ENCODE measurements at places on chromosomes 6 and 20.

DNA sequence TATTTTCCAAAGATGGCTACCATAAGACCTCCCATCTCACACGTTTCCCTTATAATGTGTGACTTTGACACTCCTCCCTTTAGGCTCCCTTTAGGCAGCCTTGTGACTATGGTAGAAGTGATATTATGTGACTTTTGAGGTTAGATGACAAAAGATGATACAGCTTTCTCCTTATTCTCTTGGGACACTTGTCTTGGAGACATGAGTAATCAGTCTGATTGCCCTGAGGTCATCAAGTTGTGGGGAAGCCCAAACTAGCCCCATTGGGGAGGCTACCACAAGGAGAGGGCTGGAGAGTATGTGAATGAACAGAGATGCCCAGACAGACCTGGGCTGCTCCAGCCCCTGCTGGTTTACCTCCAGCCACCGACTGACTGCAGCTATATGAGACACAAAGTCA, 10.6 kb upstream of the DLK2 start:
- DNase-seq: no peak

- no peak for DNase-seq
Observed at GRCh38 chr20:19820555-19821211, 62.6 kb downstream of the RIN2 start.

GRCh38 chr6:118506071-118506638, 41.9 kb upstream of the PLN start:
- DNase-seq: peak; percentile 3

DNA sequence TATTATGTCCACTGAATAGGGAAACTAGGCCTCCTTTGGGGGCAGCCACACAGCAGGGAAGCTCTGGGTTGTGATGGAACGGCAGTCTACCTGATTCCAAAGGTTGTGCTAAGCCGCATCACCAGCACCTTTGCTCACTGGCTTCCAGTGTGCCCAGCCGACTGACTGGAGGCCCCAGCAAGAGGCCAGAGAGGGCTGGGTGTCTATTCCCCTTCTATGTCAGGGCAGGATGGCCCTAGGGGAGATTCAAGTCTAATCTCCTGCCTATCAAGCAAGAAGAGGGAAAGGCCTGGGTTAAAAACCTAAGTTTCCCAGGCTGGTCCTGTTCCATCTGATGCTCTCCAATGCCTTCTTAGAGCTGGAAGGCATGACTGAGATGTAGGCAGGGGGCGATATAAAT, 53.6 kb downstream of the JPH2 start:
- DNase-seq: no peak

GRCh38 chr20:59701236-59701635, 96.9 kb downstream of the PHACTR3 start:
- DNase-seq: no peak

- no peak for DNase-seq
Observed at GRCh38 chr6:2848851-2849250, 7.2 kb upstream of the SERPINB1 start.

DNA sequence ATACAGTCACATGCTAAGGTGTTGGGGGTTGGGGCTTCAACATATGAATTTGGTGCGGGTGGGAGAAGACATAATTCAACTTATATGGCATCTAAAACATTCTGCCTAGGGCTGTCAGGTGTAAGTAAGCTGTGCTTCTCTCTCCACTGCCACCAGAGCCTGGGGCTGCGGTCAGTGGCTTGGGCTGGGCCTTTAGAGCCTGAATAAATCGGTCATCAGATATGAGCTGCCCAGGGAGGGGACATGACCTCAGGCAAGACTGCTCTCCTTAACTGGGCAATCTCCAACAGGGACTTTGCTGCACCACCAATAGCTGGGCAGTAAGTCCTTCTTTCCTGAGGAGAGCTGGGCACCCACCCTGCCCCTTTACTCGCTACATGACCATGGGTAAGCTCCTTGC, 24.9 kb upstream of the SIRPA start:
- no peak for DNase-seq

- no peak for DNase-seq
Observed at GRCh38 chr20:48291896-48292295, 506.6 kb upstream of the SULF2 start.

DNA sequence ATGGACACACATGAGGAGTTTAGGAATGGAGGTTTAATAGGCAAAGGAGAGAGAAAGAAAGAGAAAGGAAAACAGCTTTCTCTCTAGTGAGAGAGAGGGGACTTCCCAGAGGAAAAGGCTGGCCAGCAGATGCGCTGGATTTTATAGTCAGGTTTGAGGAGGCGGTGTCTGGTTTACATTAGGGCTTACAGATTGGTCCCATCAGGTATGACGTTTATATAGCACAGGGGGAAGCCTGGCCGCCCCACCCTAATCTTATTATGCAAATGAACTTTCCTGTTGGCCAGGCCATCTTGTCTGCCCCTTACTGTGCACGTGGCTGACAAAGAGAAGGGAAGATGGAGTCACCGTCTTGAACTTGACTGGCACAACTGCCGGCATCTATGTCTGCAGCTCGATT, 86.6 kb upstream of the QKI start:
- DNase-seq: no peak

Data from muscle of back (tissue), 13 donors.